Osteoblast (primary cell): ENCODE measurements at places on chromosomes 12 and 14. TPM values are rescaled to one million over a fixed set of nuclear protein-coding genes. Genes with fewer than 3 reads are reported as not detected.

The PDZRN4 gene
- not detected in 2 replicates for total RNA-seq

The AICDA gene
- total RNA-seq = not detected in 2 replicates

DNA sequence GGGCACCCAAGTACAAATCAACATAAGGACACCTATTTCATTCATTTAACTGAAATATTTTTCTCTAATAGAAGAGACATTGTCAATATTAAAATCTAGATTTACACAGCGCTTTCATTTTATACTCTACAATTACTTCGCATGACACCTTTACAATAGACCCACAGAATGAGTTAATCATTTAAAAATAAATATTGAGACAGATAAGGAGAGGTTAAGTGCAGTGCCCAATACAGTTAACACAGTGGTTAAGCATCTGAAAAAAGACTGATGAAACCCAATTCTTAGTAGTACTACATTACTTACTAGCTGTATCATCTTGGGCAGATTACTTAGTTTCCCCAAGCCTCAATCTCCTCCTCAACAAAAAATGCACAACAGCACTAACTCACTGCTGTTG lies 116.2 kb downstream of the DENND5B start:
- H3K27me3 ChIP-seq = no peaks in the 10 kb centered on the region
- H3K4me3 ChIP-seq = no peak overlapping the region
- H3K36me3 ChIP-seq = no peaks in the 10 kb centered on the region
- H3K4me1 ChIP-seq = peaks cover 5% of the 10 kb centered on the region
- no peak for DNase-seq

- no peaks in the 10 kb centered on the region for H3K36me3 ChIP-seq
- no peaks in the 10 kb centered on the region for H3K4me1 ChIP-seq
- no peak overlapping the region for H3K27ac ChIP-seq
- H3K27me3 ChIP-seq = peaks cover 24% of the 10 kb centered on the region
Measured at GRCh38 chr14:100702590-100702989, 24.1 kb upstream of the DLK1 start.

- H3K27ac ChIP-seq = no peak overlapping the region
- H3K4me1 ChIP-seq = no peaks in the 10 kb centered on the region
- H3K36me3 ChIP-seq = no peaks in the 10 kb centered on the region
Measured at GRCh38 chr14:21672116-21672515, 1.5 kb downstream of the OR4E1 start.
